Stimulated activated CD4-positive, alpha-beta T cell treated with anti-CD3 and anti-CD28 coated beads, Interleukin-2, amount 100 ng/mL, for 48 hours (primary cell): ENCODE measurements at places on chromosomes 2 and 18.

GRCh38 chr18:79943608-79944125, 7.8 kb downstream of the SLC66A2 start:
- DNase-seq = no peak

DNA sequence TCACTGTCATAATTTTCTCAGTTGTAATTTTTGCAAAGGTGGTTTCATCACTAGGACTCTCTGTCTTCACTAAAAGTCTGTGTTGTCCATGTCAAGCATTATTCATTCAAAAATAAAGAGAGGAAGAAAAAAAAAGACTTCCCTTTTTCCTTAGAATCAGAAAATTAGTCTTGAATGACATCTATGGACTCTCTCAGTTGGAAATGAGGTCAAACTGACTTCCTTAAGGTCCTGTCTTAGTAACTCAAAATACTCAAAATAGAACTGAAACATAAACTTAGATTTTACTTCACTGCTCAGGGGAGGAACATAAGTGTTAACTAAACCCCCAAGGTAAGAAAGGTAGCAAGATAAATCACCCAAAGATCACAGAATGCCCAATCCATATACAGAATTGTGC, 2.2 kb upstream of the ZNF407 start:
- DNase-seq = no peak

- DNase-seq = no peak
Observed at GRCh38 chr2:214311031-214311533, 99.8 kb upstream of the VWC2L start.

- DNase-seq = no peak
Observed at GRCh38 chr2:28587526-28588291, 91.8 kb downstream of the PLB1 start.

GRCh38 chr2:197152451-197153228, 157.9 kb downstream of the ANKRD44 start:
- DNase-seq = no peak

DNA sequence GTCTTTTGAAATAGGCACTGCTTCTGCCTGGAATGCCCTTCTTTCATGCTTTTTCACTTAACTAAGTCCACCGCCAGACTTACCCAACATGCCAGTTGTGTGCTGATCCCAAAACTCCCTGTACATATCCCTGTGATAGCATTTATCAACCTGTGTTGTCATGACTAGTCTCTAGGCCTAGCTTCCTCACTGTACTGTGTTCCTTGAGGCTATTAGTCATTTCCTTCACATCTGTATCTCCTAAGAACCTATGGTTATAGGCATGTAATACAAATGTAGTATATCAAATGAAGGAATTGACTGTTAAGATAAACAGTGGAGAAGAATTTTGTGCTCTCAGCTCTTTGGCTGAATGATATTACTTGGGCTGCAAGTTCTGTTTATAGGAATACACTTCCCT, 184.3 kb downstream of the CYRIA start:
- no peak for DNase-seq

DNA sequence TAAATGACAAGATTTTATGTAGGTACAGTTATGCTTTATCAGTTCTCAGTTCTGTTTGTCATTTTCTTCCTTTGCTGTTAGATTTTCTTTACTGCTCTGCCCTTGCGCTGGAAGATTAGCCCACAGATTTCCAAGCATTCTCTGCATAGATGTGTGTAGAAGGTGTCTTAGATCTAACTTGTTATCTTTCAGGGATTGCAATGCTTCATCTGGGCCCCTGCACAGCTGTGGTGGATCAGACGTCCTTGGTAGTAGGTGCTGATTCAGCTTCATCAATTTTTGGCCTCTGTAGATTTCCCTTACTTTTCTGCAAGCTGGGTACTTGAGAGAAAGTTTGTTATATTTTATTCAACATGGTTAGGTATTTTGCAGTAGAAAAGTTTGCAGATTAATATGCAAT, 115.3 kb upstream of the LINC00305 start:
- no peak for DNase-seq

DNA sequence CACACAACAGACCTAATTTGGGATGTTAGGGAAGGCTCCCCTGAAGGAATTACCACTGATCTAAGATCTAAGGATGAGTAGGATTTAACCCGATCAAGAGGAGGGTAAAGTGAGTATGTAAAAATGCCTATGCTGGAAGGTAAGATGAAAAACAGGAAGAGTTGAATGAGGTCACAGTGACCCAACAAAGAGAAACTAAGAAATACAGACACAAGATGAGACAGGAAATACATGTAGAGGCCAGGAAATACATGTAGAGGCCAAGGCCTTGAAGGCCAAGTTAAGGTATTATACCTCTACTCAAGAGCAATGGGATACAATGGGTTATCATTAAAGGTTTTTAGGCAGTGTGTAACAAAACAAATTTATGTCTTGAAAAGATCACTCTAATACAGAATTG, 131.6 kb upstream of the TANK start:
- no peak for DNase-seq

- DNase-seq = no peak
Observed at GRCh38 chr2:128261245-128262128, 57.2 kb downstream of the HS6ST1 start.
